ENCODE measurements at places on chromosomes 11 and 22.
A peak's percentile ranks its signal among the peaks of the same experiment; 100 is the strongest.

DNA sequence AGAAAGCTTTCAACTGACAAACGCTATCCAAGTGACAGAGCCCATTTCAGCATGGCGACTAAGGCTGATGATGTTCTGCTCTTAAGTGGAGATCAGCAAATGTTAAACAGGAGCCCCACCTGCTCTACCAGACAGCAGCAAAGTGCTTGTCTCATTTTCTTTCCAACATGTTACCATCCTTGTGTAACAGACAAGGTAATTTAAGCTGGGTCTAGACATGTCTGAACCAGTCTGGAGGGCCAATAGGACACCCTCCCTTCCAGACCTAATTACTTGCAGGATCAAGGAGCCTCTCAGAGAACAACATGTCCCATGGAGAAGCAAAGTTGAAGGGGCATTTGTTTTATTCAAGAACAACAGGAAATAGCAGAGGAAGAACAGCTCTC, 3.9 kb upstream of the LMO2 start:
- no peak for DNase-seq

GRCh38 chr11:84518631-84519183, 1108.4 kb downstream of the DLG2 start:
- DNase-seq = no peak

GRCh38 chr11:36930256-36930655, 332.2 kb upstream of the RAG2 start:
- DNase-seq = no peak

DNA sequence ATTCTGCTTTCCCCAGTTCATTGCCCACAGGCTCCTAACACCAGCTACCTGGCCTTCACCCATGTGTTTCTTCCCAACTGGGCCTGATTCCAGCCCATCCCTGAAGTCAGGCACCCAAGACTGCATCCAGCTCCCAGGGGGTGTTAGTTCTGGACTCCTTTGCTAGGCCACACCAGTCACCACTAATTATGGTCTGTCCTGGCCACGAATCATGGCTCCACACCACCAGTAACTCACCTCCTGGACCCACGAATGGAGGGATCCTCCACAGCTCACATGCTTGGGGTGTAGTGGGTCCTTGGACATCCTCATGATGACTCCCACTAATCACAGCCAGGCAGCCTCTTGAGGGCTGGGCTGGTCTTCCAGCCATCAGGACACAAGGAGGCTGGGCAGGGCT, 3.6 kb upstream of the RASL10A start:
- no peak for DNase-seq

DNA sequence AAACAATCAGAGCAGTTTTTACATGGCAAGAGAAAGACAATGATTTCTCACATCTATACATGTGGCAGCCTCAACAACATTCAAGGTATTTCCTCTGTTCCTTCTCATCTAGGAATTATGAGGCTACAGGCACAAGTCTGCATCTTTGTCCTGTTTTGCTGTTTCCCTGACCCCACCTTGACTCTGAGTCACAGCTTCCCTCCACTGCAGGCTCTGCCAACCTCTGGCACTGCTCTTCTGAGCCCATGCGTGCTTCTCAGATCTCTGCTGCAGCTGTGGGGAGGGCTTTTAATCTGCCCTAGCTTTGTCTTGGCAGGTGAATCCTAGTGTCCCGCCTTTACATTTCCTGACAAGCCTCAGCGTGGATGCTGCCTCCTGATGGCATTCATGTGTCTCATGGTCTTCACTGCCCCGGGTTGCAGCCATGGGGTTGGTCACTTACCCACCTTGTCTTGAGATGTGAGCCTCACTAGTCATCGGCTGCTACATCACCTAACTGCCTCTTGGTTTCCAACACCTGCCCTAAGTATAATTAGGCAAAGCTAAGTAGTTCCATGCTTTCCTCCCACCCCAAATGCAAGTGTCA, 578.5 kb downstream of the TBC1D22A start:
- DNase-seq = no peak

GRCh38 chr11:67247946-67248550, 18.2 kb upstream of the GRK2 start:
- no peak for DNase-seq

DNA sequence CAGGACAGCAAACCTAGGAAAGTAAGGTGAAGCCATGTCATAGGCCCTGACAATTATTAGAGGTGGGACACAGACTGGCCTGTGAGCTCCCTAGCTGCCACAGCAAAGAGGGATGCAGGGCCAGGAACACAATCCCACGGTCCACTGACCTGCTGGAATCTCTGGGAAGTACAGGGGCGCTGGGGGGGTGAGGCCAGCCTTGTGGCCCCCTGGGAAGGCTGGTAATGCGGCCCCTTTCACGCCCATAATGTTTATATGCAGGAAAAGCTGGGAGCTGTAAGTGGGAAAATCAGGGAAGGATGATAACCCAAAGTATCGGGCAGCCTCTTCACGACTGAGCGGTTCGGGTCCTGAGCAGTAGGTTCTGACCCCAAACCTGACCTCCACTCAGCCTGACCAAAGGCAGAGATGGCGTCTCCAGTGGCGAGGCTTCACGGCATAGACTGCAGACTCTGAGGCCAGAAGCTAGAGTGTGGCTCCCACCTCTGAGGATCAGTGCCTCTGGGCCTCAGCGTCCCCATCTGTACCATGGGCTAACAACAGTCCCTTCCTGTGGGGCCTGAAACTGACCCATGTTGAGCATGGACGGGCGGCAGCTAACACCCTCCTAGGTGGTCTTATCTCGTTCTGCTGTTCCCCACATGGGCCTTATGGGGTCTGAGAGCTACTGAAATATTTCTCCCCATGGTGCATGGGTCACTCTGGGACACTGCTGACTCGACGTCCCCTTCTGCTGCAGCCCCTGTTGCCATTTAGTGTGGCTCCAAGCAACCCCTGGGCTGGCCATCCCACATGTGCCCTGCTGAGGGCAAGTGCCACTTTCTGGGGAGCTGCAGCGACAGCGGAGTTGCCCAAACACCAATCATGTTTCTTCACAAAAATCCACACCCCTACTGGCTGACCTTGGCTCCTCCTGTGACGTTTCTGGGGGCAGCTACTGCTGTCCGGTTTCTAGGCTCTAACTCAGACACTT, 101.8 kb downstream of the PHF21B start:
- no peak for DNase-seq

DNA sequence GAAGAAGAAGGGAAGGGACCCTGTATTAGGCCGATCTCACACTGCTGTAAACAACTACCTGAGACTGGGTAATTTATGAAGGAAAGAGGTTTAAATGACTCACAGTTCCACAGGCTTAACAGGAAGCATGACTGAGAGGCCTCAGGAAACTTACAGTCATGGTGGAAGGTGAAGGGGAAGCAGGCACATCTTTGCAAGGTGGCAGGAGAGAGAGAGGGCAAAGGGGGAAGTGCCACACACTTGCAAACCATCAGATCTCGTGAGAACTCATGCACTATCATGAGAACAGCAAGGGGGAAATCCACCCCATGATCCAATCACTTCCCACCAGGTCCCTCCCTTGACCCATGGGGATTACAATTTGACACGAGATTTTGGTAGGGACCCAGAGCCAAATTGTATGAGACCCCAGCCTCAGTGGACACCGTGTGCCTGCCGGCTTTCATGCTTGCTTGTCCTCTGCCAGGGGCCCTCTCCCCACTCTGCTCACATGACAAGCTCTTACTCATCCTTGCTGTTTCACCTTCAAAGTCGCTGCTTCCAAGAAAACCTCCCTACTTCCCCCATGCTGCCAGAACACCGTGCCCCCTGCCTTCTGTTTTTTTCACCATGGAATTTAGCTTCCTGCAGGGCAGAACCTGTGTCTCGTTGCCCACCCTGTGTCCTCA, 23.3 kb upstream of the PPFIA1 start:
- no peak for DNase-seq

DNA sequence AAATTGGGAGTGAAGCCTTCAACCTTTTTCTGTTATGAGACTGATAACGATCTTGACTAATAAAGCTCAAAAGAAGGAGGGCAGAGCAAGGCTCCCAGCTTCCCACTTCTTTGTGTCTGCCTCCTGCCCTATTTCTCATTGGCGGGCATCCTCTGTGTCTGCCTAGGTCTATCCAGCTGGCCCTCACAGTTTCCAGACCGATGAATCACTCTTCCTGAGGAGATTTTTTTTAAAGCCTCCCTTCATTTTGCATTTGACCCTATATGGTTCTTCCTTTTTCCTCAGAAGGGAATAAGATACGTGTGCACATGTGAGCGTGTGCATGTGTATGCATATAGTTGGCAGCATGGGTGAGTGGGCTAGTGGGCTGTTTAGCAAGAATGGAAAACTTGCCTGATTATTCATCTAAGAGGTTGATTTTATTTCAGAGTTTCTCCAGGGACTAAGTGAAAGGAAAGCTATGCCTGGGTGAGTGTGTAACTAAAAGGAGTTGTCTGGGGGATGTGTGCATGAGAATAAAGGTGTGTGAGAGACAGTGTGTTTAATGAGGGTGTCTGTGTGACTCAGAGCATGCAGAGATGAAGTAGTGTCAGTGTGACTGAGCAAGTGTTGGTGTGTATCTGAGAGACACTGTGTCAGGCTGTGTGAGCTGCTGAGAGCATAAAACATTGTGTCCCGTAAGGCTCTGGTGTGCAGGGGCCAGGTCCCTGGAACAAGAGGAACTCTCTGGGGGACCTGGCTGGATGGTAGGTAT, 12.2 kb downstream of the PHLDB1 start:
- DNase-seq = no peak

DNA sequence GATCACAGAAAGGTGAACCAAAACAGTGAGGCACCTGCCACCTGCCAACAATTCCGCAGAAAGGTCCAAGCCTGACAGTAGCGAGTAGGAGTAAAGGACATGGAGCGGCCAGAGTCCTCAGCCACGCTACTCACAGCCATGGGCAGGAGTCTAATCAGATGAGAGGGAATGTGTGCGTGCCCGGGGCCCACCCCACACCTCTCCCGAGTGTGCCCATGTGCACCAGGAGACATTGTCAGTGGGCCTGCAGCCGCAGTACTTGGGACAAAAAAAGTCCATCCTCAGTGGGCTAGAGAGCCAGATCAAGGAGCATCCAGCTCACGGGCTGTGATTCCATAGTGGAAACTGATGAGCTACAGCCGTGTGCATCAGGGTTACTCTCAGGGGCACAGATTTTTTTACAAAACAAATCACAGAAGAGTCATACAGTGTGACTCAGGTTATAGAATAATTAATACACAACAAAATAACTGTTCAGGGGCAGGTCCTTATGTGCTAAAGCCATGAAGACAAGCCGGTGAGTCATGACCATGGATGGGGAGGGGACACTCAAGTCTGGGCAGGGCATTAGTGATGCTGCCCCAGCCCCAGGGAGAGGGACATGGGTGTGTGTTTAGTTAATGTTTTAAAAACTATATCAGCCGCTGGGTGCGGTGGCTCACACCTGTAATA, 12.0 kb downstream of the SART1 start:
- no peak for DNase-seq

GRCh38 chr11:12125609-12126149, 15.3 kb downstream of the MICAL2 start:
- DNase-seq = no peak

GRCh38 chr22:49995361-49996118, 17.0 kb downstream of the IL17REL start:
- no peak for DNase-seq

DNA sequence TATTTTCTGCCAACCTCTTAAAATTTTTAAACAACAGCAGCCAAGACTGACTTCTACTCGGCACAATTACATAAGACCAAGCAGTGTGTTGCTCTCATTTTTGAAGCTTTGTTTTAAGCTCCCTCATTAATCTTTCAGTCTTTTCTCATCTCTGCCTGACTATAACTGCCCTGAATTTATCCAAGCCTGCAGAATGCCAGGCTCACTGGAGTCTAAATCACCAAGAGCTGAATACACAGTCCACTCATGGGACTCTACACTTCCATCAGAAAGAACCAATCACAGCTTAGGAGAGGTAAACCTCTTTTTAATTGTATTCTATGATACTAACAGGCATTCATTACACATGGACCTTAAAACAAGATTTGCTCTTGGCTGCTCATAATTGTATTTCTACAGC, 178.7 kb downstream of the CADM1 start:
- no peak for DNase-seq

DNA sequence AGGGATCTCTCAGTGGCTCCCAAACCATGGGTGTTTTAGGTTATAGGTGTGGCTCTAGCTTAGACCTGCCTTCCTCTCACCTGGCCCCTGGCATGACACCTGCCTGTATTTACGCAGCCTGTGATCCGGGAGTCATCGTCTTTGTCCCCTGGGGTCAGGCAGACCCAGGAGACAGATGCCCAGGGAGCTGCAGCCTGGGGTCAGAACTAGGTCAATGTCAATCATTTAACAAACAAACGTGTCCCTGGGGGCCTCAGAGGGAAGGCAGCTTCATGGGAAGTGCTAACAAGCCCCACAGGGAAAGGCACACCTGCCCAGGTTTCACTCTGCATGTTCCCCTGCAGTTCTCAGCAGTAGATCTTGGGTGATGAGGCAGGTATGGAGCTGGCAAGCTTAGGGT, 12.0 kb downstream of the BACE1-AS start:
- no peak for DNase-seq

DNA sequence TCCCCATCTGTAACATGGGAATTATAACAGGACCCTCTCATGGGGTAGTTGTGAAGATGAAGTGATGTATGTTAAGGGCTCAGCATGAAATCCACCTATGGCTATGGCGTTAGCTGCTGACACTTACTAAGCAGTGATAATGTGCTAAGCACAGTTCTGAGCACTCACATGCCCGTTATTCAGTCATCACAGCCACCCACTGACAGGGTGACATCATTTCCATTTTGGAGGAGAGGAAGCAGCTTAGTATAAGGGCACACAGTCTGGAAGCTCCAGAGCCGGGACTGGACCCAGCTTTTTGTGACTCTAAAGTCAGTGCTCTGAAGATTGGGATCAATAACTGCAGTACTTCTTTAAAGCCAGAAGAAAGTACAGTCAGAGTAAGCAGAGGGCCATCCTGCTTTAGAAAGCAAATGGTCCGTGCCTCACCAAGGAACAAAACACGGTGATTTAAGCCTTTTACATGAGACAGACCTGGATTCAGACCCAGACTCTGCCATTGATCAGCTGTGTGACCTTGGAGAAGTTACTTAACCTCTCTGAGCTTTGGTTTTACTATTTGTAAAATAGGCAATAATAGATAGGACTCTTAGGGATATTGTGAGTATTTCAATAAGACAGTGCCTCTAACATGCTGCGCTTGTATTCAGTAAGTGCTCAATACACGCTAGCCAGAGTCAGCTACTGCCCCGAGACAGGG, 61.5 kb downstream of the SGSM1 start:
- DNase-seq = no peak

GRCh38 chr11:11550534-11550933, 71.3 kb downstream of the GALNT18 start:
- no peak for DNase-seq

- no peak for DNase-seq
Measured at GRCh38 chr11:35919244-35919643, 24.6 kb upstream of the LDLRAD3 start.

GRCh38 chr22:17639247-17639741, 737 bp downstream of the BCL2L13 start:
- DNase-seq = no peak

DNA sequence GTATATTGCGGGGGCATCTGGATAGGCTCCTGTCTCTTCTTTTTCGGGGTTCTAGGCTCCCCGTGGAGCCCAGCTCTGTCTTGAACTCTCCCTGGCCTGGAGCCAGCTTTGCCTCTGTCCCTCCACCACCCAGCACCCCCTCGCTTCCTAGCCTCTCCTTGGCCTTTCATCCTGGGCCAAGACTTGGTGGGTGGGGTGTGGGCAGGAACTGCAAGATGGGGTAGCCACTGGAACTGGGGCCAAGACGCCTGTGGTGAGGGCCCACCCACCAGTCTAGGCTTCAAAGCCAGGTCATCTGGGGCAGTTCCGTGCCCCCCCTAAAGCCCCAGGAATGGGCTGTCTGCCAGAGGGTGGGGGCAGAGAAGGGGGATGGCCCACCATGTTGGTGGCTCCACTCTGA, 1.7 kb upstream of the CRYBB1 start:
- no peak for DNase-seq

GRCh38 chr22:44172370-44173108, 8.2 kb upstream of the PARVG start:
- DNase-seq = peak; percentile 10
